ENCODE measurements at places on chromosomes 11 and 22.

- no peak for DNase-seq
These were observed 4.3 kb downstream of the ZC3H7B start for GRCh38 chr22:41305646-41306045.

- no peak for DNase-seq
These were observed 65.5 kb upstream of the THY1 start for GRCh38 chr11:119488256-119488995.

- peak; percentile 58 for DNase-seq
These were observed 10.4 kb upstream of the HSPA8 start for GRCh38 chr11:123072332-123072761.

GRCh38 chr11:94028436-94028835 is 7.3 kb downstream of the HEPHL1 start:
- no peak for DNase-seq

DNA sequence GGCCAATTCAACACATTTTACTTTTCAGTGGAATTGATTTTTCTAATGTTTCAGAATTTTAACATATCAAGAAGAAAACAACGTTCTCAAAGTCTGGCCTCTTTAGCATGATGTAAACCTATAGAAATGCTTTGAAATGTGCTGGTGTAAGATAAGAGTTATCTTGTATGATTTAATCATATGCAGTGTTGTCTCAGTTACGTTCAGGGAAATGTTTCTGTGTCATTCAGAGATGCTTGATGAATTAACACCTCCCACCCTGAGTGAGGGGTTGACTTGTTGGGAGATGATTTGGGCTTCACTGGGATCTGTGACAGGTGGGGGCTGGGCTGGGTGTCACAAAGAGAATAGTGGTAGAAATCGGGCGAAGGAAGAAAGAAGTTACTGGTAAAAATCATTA is 15.7 kb upstream of the MYO18B start:
- DNase-seq, result no peak

DNA sequence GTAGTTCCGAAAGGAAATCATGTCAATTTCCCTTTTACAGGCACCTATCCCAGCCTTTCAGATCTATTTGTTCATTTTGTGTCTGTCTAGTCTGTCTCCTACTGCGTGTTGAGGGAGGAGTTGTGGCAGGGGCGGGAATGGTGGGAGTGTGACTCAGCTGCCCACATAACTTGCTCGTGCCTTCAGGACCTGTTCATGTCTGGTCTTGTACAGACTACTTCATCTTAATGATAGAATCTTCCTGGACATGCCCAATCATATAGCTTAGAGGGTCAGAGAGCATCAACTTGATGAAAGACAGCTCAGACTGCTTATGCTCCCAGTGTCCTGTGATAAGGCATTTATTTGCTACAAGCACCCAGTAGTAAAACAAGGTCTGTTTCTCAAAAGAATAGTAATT is 61.0 kb upstream of the BIRC3 start:
- no peak for DNase-seq
